CD4-positive, alpha-beta T cell (primary cell): ENCODE measurements at places on chromosomes 7 and 10.

DNA sequence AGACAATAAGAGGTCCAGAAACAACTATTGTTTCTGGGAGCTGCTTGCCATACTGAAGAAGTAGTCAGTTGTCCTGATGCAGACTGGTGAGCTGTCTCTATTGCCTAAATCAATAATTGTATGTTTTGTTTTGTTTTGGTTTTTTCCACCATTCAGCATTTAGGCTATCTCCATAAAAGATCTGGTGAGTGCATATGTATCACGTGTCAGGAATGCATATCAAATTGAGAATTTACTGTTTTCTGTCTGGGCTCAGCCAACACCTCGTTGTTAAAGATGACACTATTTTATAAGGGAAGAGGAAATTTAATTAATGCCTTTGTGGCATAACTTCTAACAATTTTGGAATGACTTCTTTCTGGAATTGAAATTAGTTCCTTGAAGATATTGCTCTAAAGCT, 66.2 kb downstream of the SORCS1 start:
- no peak for DNase-seq
- no peak overlapping the region for H3K4me3 ChIP-seq
- no peaks in the 10 kb centered on the region for H3K4me1 ChIP-seq
- H3K36me3 ChIP-seq, result no peaks in the 10 kb centered on the region
- no peaks in the 10 kb centered on the region for H3K27me3 ChIP-seq
- no peak overlapping the region for H3K27ac ChIP-seq

DNA sequence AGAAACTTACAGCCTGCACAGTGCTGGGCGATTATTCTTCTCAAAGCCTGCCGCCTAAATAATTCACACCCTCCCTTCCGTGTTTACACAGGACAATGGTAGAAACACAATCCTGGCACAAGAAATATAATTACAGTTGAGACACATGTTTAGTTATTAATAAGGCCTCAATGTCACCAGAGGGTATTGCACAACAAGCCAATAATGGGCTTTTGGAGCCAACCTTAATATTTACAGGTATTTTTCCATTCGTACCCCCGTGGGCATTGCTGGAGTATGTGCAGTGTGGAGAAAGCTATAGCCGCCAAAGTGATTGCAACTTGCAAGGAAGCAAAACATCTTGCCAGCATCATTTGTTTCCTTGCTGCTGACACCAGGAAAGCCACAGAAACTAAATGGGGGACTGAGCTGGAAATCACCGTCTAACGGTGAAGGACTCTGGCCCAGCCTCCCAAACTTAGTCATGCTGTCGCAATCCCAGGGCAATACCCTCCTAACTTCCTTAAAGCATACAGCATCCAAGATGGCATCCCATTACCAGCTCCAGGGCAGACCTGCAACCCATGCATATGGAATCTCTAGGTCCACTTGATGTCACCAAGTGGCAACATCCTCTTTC, 8.6 kb downstream of the CALN1 start:
- peaks cover 2% of the 10 kb centered on the region for H3K27me3 ChIP-seq
- H3K36me3 ChIP-seq, result no peaks in the 10 kb centered on the region
- H3K4me1 ChIP-seq, result no peaks in the 10 kb centered on the region
- DNase-seq, result no peak
- H3K27ac ChIP-seq, result no peak overlapping the region

DNA sequence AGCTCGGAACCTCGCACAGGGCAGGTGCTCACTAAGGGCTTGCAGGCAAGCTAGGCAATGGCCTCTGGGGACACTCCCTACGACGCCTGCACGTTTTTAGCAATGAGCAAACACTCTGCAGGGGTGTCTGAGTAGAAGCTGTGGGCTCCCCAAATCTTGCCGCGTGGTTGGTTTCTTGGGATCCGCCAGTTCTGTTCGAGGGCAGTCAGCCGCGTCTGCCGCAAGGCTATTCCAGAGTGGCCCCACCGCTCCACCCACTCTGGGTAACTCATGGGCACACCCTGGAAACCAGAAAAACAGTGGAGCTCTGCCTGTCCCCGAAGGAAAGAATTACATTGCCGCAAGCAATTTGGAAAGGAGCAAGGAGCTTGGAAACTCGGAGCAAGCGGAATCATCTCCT, 189.3 kb upstream of the LYZL2 start:
- no peak overlapping the region for H3K4me3 ChIP-seq
- no peaks in the 10 kb centered on the region for H3K27me3 ChIP-seq
- no peak overlapping the region for H3K27ac ChIP-seq
- no peaks in the 10 kb centered on the region for H3K36me3 ChIP-seq

DNA sequence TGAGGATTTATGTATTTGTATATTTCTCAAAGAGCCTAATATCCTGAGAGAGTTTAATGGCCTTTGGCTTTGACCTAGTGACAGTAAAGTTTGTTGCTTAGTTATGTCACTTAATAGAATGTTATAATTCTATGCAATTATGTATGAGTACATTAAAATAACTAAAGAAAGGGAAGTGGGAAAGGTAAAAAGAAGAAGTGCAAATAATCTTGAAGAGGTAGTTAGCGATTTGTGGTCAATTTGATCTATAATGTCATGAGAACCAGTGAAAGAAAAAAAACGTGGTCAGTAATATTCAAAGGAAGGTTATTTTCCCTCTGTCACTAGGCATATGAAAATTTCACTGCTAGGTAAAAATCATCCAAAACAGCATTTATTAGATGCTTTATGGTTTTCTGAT, 143.4 kb upstream of the LSM8 start:
- no peak overlapping the region for H3K27ac ChIP-seq
- H3K4me3 ChIP-seq, result no peak overlapping the region

GRCh38 chr7:82816272-82816671, 346.4 kb downstream of the PCLO start:
- no peak overlapping the region for H3K4me3 ChIP-seq
- DNase-seq, result no peak
- no peaks in the 10 kb centered on the region for H3K4me1 ChIP-seq
- no peak overlapping the region for H3K27ac ChIP-seq
- no peaks in the 10 kb centered on the region for H3K27me3 ChIP-seq
